ENCODE measurements at places on chromosomes 5 and 9.

- DNase-seq = no peak
Observed at GRCh38 chr5:43309637-43310036, 3.6 kb downstream of the HMGCS1 start.

GRCh38 chr5:73218552-73219171 lies 45.7 kb downstream of the TMEM174 start:
- DNase-seq = no peak

DNA sequence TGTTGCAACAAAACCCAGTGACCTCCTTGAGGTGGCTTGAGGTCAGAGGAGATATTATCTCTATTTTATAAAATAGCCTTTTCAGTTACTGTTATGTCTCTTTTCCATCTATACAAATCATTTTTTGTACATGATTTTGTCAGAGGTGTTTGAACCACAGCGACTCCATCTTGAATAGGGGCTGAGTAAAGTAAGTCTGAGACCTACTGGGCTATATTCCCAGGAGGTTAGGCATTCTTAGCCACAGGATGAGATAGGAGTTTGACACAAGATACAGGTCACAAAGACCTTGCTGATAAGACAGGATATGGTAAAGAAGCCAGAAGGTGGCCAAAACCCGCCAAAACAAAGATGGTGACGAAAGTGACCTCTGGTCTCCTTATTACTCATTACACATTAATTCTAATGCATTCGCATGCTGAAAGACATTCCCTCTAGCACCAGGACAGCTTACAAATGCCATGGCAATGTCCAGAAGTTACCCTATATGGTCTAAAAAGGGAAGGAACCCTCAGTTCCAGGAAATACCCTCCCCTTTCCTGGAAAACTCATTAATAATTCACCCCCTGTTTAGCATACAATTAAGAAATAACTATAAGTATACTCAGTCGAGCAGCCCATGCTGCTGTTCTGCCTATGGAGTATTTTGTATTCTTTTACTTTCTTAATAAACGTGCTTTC lies 283.9 kb upstream of the ISL1 start:
- no peak for DNase-seq

GRCh38 chr9:122844137-122844536 lies 15.7 kb upstream of the PDCL start:
- no peak for DNase-seq

- DNase-seq = no peak
Observed at GRCh38 chr9:77892171-77892570, 139.4 kb downstream of the GNAQ start.

DNA sequence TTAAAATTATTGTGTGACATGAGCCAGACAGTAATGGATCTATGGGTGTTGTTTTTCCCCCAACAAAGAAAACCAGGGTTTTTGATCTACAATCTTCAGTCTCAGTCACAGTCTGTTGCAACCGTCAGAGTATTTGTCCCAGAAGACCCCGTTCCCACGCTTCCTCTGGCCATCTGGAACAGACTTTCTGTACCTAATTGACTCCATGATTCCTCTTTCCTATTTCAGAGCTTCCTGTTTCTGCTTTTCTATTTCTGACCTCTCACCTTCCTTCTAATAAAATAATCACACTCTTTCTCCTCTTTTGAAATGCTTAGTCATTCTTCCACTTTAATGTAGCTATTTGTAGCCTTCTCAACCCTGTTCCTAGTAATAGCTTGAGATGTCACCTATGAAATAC lies 1044.8 kb downstream of the DTWD2 start:
- no peak for DNase-seq

GRCh38 chr5:94316916-94317838 lies 301.2 kb downstream of the KIAA0825 start:
- DNase-seq = no peak

DNA sequence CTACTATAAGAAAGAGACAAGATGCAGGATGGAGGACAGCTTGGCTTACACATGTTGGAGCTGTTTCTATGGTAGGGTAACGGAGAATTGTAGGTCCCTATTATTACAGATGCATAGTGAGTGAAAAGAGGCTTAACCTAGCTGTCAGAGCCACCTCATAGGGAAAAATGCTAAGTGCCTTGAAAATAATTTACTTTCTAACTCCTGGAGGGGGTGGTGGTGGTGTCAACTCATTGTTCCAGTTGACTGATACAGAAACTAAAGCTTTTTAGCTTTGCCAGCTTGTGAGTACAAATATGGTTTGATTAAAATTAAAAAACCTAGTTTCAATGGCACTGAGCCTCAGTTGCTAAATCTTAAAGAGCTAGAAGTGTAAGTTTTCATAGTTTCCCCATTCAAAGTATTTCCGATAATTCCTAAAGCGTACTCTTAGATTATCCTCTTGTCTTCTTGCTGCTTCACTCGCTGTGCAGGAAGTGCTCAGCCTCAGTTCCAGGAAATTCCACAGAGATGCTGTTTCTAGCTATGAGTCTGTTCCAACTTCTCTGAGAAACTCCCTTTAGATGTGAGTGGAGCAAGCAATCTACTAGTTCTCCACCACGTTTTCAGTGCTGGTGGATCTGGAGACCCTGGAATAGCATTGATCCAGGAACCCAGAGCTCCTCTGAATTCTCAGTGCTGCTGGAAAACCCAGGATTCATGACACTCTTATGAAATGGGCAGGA lies 265.2 kb downstream of the DMAC1 start:
- DNase-seq = peak; percentile 12

GRCh38 chr5:87954121-87954520 lies 314.5 kb downstream of the TMEM161B start:
- DNase-seq = no peak

DNA sequence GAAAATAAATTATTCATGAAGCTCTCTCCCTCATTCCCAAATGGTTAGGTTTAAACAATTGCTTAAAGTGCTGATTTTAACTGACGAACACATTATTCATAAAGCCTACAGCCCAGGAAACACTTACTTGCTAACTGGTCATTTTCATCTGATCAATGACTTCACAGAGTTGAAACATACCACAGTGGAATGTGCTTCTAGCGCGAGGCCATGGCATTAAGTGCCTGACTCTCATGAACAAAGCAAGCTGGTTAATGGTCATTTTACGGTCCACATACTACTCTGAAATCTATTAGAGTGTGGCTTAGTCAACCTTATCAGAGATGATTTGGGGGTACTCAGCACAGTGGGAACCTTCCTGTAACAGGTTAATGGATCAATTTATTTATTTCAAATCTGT lies 114.6 kb downstream of the MED27 start:
- DNase-seq = no peak

GRCh38 chr5:152288917-152289595 lies 116.0 kb downstream of the NMUR2 start:
- DNase-seq = no peak

- no peak for DNase-seq
Observed at GRCh38 chr5:151677776-151678545, 8.8 kb downstream of the SPARC start.

GRCh38 chr5:177295924-177296323 lies 7.6 kb downstream of the RAB24 start:
- no peak for DNase-seq

- no peak for DNase-seq
Observed at GRCh38 chr9:85344901-85345300, 396.9 kb downstream of the AGTPBP1 start.

DNA sequence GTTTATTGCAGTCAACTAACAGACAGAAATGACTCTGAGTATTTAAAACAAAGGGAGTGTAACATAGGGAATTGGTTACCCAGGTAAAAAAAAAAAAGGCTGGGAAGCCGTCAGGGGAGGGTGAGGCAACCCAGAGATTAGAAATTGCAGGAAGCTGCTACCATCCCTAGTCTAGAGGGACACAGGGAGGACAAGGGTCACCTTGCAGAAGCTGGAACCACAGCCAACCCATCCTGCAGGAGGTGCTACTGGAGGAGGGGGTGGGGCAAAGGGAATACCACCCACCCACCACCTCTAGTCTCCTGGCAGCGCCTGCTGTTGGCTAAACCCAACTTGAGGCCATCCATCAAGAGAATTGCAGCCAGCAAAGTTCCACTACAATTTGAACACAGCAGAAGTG lies 6.5 kb downstream of the CAST start:
- no peak for DNase-seq

GRCh38 chr9:77899679-77900354 lies 131.8 kb downstream of the GNAQ start:
- no peak for DNase-seq

DNA sequence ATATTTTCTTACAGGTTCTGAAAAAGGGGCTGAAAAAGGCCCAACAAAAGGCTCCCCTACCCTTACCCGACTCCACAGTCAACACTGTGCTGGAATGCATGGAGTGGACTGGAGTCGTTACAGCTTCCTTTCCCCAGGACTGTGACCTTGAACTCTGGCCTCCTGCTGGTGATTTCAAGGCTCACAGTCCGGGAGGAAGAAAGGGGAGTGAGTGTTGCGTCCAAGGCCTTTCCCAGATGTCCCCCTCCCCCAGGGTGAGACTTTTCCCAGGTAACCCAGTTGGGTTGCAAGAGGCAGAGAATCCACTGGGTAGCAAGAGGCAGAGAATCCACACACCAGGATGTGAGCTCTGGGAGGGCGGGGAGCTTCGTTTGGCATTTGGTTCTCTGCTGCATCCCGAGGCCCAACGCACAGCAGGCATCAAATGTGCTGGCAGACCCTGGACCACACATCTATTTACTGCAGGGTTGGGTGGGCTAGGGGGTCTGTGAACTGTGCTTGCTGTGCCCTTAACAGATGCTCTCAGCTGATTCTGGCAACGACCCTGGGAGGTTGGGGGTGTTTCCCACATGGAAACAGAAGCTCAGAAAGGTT lies 37.5 kb downstream of the FABP6 start:
- no peak for DNase-seq

DNA sequence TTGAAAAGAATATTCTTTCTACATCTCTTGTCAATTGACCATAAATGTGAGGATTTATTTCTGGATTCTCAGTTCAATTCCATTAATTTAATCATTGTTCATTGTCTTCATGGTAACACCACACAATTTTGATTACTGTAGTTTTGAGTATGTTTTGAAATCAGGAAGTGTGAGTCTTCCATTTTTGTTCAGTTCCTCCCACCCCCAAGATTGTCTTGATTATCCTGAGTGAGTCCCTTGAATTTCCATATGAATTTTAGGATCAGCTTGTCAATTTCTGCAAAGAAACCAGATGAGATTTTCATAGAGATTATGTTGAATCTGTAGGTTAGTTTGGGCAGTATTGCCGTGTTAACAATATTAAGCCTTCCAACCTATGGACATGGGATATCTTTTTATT lies 9.5 kb downstream of the CYFIP2 start:
- DNase-seq = no peak

DNA sequence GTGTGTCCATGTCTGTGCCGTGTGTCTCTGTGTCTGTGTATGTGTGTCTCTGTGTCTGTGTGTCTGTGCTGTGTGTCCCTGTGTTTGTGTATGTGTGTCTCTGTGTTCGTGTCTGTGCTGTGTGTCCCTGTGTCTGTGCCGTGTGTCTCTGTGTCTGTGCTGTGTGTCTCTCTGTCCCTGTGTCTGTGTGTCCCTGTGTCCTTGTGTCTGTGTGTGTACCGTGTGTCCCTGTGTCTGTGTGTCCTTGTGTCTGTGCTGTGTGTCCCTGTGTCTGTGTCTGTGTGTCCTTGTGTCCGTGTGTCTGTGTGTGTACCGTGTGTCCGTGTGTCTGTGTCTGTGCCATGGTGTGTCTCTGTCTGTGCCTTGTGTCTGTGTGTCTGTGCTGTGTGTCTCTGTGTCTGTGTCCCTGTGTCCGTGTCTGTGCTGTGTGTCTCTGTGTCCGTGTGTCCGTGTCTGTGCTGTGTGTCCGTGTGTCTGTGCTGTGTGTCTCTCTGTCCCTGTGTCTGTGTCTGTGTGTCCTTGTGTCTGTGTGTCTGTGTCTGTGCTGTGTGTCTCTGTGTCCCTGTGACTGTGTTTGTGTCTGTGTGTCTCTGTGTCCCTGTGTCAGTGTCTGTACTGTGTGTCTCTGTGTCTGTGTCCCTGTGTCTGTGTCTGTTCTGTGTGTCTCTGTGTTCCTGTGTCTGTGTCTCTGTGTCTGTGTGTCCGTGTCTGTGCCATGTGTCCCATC lies 23.2 kb downstream of the CACNA1B start:
- no peak for DNase-seq

GRCh38 chr5:4387290-4387689 lies 752.8 kb upstream of the ADAMTS16 start:
- DNase-seq = no peak

DNA sequence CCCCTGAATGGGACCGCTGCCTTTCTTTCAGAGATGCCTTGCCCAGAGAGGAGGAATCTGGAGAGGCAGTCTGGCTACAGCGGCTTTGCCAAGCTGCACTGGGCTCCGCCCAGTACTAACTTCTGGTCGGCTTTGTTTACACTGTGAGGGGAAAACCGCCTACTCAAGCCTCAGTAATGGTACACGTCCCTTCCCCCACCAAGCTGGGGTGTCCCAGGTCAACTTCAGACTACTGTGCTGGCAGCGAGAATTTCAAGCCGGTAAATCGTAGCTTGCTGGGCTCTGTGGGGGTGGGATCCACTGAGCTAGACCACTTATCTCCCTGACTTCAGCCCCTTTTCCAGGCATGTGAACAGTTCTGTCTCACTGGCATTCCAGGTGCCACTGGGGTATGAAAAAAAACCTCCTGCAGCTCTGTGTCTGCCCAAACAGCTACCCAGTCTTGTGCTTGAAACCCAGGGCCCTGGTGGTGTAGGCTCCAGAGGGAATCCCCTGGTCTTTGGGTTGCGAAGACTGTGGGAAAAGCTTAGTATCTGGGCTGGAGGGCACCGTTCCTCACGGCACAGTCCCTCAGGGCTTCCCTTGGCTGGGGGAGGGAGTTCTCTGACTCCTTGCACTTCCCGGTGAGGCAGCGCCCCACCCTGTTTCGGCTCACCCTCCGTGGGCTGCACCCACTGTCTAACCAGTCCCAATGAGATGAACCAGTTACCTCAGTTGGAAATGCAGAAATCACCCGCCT lies 171.2 kb downstream of the CWC27 start:
- no peak for DNase-seq

DNA sequence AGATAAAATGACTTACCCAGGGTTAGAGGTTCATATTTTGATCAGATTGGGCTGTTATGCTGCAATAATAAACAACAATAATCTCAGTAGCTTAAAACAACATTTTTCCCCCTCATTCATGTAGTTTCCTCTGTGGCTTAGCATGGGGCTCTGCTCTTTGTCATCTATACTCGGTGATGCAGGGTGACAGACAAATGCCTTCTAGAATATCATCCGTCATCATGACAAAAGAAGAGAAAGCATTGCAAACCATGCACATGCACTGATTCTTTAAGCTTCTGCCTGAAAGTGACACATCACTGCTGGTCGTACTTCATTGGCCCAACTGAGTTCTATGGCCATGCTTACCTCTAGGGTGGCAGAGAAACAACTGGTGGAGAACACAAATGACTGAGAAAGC lies 58.8 kb upstream of the MAMDC2 start:
- no peak for DNase-seq

DNA sequence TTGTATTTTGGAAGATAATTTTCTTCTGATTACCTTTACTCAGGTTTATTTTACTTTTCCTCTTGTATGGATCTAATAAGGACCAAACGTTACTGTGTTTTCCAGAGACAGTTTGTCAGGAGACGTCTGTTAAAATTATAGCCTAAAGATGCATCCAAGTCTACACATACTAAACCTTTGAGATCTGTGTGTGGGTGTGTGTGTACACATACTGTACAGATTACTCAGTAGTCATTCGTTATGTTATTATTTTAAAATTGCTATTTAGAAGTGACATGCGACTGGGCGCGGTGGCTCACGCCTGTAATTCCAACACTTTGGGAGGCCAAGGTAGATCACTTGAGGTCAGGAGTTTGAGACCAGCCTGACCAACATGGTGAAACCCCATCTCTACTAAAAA lies 51.6 kb upstream of the CNTLN start:
- no peak for DNase-seq
